COR-L47 (cell line): ENCODE measurements at places on chromosomes 16 and 17.
A peak's percentile ranks its signal among the peaks of the same experiment; 100 is the strongest.

GRCh38 chr17:82297280-82297713, 20.1 kb downstream of the CD7 start:
- peak; percentile 59 for DNase-seq

DNA sequence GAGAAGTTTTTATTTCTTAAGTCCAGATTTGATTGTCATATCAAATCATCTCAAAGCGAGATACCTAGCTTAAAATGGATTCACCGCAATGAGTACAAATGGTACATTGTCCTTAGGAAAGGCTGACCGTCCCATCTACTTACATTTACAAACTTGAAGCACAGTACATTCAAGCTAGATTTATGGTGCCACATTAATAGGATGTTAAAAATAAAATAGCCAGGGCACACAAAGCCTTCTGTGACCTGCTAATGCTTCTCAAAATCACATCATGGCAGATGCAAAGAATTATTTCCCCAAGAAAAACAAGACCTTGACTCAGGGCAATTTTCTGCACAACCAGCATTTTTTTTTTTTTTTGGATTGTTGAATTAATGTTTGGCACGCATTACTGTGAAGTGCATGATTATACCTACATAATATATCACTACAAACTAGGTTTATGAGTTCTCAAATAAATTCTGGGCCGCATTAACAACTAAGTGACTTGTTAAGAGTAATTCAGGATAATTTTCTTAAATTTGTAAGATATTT, 25.3 kb downstream of the CACNG1 start:
- no peak for DNase-seq

GRCh38 chr17:69470702-69471101, 56.2 kb downstream of the MAP2K6 start:
- DNase-seq, result no peak

DNA sequence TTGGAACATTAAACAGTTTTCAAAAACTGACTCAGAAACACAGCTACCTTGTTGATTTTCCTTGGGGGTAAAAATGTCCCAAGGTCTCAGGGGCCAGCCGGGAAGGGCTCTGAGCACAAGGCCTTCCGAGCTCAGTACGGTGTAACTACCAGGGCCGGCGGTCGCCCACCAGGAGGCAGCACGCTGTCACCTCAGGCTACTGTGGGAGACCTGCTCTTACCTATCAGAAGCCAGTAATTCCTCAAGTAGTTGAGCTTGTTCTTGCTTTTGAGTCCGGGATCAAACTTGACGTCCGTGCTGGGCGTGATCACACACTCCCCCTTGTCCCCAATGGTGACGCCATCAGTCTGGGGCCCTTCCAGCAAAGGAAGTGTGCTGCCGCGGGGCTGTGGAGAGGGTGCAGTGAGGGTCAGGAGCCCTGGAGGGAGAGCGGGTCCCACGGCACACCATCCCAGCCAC, 43.4 kb upstream of the ICAM2 start:
- DNase-seq, result peak; percentile 15

DNA sequence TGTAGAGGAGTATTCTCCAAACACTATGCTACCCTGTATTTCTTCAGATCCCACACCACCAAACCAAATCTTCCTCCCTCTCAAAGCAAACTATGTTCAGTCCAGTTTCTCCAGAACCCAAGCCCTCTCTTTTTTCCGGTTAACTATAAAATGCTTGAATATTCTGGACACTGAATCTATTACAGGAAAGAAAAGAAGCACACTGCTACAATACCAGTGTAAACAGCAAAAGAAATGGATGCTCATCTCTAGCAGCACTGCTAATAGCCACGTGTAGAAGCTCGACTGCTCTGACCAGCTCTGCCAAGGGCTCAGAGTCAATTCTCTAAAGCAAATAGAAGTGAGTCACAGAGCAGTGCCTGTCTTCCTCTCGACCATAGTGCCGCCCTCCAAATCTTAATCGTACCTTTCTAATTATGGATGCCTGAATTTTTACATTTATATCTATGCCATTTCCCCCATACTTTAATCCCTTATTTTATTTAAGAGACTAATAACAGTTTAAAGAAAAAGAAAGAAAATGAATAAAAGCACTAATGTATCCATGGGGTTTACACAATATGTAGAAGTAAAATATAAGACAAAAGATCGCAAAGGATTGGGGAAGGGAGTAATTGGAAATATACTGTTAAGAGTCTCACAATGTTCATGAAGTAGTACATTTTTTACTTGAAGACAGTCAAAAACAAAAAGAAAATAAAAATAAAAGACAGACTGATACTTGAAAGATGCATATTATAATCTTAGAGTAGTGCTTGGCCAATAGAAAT, 154.5 kb downstream of the PARN start:
- DNase-seq, result no peak

DNA sequence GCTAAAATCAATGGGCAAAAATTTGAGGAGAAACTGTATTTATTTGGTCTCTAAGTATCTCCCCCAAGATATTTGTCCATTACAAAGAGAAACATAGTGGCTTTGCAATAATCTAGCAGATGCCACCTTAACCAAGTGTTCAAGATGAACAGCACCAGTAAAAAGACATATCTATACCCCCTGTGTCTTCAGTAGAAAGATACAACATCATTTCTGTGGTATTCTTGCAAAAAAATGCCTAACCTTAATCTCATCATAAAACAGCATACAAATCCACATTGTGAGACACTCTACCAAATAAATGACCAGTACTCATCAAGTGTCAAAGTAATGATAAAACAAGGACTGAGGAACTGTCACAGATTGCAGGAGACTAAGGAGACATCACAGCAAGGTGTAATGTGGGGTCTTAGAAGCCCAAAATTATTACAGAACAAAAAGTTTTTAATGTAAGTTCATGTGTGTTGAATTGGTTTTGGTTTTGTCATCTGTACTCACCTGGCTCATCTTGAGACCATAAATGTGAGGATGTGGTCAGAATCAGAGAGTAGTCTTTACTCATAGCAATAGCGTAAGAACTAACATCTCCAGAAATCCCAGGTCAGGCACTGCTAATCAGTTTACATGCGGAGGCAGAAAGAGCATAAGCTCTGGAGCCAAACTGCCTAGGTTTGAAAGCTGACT, 77.2 kb downstream of the AATF start:
- no peak for DNase-seq

DNA sequence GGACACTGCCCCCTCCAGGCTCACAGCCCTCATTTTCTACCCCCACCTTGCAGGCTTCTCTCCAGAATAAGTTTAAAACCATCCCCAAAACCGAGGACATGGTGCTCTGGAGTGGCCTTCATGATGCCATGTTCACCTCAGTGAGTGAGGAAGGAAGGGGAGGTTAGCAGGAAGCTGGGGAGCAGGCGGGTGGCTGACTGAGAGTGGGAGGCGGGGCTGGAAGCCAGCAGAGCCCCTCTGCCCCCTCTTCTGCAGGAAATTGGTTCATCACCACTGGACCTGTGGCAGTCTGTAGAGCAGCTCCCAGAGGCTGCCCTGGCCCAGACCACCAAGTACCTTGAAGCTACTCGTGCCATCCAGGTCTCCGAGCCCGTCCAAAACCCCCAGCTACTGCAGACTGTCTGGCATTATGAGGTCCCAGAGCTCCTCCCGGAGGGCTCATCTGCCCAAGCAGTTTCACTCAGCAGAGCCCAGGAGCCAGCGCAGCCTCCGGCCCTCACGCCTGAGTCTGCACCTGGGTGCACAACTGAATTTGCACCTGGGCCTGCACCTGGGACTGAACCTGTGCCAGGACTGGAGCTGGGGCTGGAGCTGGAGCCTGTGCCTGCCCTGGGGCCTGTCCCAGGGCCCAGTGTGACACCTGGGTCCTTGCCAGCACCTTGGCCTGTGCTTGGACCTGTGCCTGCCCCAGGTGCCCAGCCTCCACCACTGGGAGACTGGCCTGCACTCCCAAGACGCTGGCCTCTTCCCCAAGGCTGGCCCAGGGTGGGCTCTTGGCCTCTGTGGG, 19.0 kb downstream of the C16orf96 start:
- DNase-seq, result no peak

DNA sequence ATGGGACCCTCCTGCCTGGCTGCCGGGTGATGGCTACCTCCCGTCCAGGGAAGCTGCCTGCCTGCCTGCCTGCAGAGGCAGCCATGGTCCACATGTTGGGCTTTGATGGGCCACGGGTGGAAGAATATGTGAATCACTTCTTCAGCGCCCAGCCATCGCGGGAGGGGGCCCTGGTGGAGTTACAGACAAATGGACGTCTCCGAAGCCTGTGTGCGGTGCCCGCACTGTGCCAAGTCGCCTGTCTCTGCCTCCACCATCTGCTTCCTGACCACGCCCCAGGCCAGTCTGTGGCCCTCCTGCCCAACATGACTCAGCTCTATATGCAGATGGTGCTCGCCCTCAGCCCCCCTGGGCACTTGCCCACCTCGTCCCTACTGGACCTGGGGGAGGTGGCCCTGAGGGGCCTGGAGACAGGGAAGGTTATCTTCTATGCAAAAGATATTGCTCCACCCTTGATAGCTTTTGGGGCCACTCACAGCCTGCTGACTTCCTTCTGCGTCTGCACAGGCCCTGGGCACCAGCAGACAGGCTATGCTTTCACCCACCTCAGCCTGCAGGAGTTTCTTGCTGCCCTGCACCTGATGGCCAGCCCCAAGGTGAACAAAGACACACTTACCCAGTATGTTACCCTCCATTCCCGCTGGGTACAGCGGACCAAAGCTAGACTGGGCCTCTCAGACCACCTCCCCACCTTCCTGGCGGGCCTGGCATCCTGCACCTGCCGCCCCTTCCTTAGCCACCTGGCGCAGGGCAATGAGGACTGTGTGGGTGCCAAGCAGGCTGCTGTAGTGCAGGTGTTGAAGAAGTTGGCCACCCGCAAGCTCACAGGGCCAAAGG, 36.8 kb downstream of the NLRC5 start:
- no peak for DNase-seq
